ENCODE measurements at places on chromosomes 1 and 21.
A peak's percentile ranks its signal among the peaks of the same experiment; 100 is the strongest.

GRCh38 chr1:223645903-223646302, 19.6 kb downstream of the CAPN8 start:
- no peak for DNase-seq

- DNase-seq = peak; percentile 33
These were observed 47.5 kb upstream of the CRNN start for GRCh38 chr1:152461544-152461943.

GRCh38 chr21:26194811-26195251, 24.3 kb upstream of the APP start:
- no peak for DNase-seq

DNA sequence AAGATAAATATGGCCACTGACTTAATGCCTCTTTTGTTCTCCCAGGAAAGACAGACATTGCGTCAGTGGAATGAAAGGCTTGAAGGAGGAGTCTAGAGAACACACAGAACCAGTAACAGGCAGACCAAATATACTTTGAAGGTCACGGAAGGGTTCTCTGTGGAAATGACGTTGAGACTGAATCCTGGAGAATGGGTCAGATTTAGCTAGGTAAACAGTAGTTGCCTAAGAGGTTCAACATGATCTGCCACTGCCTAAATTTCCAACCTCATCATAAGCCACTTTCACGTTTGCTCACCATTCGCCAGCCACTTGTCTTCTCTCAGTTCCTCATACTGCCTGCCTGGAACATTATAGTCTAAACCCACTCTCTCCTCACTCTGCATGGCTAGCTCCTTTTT, 20.5 kb downstream of the PLA2G4A start:
- DNase-seq = no peak

DNA sequence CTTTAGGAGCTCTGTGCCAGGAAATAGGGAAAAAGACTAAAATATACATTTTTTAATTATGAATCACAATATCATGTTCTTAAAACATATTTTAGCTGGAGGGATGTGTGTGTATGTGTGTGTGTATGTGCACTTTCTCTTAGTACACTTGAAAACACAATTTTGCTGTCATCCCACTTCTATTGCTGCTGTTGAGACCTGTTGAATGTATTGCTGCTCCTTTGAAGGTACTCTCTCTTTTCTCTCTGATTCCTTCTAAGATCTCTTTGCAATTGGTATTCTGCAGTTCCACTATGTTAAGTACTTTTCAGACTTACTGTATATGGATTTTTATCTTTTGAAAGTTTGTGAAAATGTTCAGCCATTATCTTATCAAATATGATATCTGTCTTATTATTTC, 43.5 kb upstream of the COG2 start:
- no peak for DNase-seq

- no peak for DNase-seq
These were observed 21.1 kb upstream of the TBX19 start for GRCh38 chr1:168259567-168259966.

- no peak for DNase-seq
These were observed 15.1 kb upstream of the TIPRL start for GRCh38 chr1:168163670-168164069.

DNA sequence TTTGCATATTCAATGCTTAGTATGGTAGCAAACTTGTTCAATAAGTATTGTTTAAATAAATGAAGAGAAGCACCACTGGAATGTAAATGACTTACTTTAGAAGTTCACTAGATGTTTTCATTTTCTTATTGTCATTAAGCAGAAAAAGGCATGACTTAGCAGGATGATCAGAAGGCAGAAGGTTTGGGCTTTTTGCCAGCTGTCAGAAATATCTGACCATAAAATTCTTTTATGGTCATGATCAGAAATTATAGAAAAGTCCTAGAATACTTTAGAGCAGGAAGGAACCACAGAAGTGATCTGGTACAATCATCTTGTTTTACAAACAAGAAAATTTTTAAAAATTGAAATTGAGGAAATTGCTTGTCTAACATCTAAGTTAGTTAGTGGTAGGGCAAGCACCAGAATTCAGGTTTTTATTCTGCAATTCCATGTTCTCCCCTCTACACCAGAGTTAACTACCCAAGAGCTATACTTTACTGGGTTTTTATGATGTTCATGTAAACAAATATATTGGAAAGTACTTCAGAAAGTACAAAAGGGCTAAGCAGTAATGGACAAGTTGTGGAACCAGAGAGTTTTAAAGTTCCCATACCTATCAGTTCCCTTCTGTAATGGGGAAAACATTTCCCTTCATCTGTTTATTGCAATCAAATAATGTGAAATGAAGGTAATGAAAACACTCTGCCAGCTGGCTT, 10.1 kb downstream of the FMO5 start:
- DNase-seq = no peak

- DNase-seq = no peak
These were observed 134.8 kb upstream of the KIF26B start for GRCh38 chr1:245019910-245020486.

DNA sequence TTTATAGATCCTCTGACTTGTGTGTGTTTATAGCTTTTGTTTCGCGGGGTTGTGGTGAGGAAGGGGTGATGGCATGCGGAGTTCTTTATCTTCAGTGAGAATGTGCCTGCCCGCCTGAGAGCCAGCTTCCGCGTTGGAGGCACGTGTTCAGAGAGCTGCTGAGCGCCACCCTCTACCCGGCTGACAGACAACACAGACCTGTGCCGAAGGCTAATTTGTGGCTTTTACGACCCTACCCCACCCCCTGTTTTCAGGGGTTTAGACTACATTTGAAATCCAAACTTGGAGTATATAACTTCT, 14.4 kb upstream of the CD101 start:
- no peak for DNase-seq

DNA sequence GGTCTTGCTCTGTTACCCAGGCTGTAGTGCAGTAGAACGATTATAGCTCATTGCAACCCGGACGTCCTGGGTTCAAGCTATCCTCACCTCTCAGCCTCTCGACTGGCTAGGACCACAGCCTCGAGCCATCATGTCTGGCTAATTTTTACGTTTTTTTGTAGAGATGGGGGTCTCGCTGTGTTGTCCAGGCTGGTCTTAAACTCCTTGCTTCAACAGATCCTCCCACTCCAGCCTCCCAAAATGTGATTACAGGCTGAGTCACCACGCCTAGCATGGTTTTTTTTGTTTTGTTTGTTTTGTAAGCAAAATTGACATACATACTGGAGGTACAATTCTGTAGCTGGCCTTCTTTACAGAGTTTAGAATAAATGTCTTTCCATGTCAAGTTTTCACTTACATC, 994 bp upstream of the LAMTOR5 start:
- no peak for DNase-seq

- no peak for DNase-seq
These were observed 90.8 kb downstream of the PPP1R12B start for GRCh38 chr1:202439308-202439707.

Measured in glomerular endothelial cell (primary cell).